Fibroblast of the conjunctiva (primary cell): ENCODE measurements at places on chromosomes 4 and X.

DNA sequence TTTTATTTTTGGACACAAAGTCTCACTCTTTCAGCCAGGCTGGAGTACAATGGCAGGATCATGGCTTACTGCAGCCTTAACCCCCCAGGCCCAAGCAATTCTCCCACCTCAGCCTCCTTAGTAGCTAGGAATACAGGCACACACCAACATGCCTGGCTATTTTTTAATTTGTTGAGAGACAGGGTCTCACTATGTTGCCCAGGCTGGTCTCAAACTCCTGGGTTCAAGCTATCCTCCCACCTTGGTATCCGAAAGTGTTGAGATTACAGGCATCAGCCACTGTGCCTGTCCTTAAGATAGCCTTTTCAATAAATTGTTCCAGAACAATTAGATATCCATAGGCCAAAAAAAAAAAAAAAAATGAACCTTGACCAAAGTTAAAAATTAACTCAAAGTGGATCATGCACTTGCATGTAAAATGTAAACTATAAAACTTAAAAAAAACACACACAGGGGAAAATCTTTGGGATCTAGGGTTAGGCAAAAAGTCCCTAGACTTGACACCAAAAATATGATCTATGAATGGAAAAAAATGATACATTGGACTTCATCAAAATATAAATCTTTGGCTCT is 28.6 kb upstream of the NFKB1 start:
- DNase-seq = no peak

DNA sequence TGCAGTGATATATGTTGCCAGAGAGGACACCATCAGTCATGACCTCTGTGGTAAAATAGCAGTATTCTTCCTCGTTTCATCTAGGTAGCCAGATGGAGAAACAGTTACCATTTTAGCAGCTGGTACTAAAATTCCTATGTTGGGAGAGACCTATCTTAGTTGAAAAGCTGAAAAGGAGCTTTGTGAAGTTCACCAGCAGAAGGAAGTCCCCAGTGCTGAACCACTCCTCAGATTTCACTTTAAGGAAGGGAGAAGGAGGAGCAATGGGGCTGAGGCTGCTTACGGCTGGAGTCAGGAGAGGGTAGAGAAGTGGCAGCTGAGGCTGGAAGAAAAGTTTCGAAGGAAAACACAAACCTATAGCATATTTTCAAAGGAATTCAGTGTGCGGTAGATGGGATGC is 103.7 kb downstream of the ATXN3L start:
- no peak for DNase-seq

DNA sequence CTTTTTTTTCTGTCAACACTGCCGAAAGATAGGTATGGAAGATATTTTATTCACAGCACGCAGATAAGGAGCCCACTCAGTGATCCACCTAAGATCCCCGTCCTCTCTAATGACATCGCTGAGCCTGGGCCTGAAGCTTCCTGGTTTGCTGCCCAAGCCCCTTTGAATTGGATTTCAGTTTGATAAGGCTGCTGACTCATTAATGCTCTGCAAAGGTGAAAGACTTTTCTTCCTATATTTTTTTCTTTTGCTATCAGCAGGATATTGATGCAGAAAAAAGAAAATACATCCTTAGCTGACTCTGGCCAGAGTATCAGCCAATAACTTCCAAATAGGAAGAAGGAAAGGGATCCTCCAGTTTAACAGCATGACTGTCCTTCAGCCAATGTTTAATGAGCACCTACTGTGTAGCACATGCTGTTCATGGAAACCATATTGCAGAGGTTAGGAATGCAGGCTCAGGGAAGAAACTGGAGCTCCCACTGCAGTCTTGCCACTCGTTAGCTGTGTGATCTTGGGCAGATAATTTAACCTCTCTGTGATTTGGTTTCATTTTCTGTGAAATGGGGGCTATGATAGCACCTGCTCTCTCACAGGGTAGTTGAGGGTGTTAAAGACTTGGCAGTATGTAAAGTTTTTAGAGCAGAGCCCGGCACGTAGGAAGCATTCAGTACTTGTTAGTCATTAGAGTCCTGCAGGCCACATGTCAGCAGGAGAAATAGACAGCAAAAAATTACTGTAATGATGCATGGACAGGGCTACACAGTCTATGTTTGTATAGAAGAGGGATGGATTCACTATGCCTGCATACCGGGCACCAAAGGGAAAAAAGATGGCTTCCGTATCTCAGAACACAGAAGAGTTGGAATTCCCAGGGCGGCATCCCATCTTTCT is 39.3 kb downstream of the EVC start:
- peak; percentile 47 for DNase-seq

GRCh38 chr4:184810720-184811119 is 15.0 kb downstream of the ACSL1 start:
- DNase-seq = no peak

DNA sequence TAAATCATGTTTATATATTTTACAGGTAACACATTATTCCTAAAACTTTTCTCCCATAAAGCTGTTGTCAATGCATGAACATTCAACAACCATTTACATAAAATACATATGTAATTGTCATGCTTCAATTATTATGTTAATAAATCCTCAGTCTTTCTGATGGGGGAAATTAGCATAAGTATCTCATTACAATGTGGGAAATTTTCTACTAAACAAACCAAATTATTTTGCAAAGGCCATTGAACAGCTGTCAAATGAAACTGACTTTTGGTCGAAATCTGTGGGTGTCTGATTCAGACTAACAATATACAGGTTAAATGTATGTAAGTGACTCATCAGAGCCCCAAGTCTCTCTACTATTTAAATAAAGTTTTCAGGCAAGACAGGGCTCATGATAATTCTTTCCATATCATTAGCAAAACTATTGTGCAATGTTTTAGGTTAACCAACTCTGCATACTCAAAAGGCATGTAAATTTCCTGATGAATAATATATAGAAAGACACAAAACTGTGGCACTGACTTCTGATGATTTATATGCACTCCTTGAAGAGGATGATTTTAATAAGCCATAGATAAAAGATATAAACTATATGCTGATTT is 795.3 kb upstream of the AADAT start:
- DNase-seq = no peak

DNA sequence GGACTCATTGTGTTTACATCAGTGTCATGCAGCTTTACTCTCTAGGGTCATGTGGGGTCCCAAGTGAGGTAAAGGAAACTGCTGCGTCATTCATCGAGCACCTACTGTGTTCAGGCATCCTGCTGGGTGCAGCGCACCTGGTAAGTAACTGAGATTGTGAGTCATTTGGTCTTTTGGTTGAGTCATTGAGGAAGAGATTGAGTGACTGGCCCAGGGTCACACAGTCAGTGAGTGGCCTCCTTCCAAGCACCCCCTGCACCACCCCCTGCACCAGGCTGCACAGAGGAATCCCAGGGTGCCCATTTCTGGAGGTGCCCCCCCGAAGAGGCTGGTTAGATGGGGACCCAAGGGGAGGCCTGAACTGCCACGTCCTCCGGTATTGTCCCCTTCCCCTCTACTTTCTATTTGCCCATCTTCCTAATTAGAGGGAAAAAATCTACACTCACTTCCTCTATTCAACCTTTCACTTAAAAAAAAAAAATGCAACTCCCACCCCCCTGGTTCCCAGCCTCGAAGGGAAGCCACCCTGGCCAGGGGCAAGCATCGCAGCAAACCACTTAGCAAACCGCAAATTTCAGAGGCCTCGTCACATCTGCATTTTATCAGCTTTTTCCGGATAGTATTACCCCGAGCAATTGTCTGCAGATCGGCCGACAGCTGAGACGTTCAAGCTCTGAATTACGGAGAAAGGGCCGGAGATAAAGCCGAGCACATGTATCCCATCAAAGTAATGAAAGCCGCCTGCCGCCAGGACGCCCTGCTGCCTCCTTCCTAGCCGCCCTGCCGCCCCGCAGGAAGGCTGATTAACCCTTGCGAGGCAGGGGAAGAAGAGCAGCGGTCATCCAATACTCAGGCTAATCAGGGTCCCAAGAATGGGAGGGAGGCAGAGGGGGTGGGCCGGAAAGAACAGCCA is 96.3 kb upstream of the MSX1 start:
- peak; percentile 33 for DNase-seq

- no peak for DNase-seq
These were observed 42.8 kb upstream of the TRIM2 start for GRCh38 chr4:153161226-153161963.
